ENCODE measurements at places on chromosomes 4 and X.

GRCh38 chr4:76765473-76766183 is 132.3 kb downstream of the SOWAHB start:
- DNase-seq, result no peak

GRCh38 chrX:39070009-39070408 is 268.8 kb downstream of the MID1IP1 start:
- no peak for DNase-seq

GRCh38 chr4:101178731-101179130 is 168.6 kb downstream of the PPP3CA start:
- DNase-seq, result no peak

DNA sequence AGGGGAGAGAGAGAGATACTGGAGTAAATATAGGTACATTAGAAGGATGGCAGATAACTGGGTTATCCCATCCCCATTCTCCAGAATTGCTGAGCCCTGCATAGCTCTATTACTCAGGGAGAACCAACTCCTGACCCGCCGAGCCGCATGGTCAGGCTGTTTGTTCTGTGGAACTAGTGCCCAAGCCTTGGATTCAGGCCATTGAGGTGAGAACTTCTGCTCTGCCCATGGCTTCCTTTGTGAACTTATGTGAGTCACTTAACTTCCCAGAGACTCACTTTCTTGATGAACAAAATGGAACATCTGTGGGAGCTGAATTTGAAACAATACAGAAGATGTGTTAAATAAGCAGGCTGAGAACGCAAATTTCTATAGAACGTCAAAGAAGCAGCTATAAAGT is 54.2 kb downstream of the SPATA18 start:
- DNase-seq, result no peak

- peak; percentile 45 for DNase-seq
Measured at GRCh38 chr4:8077181-8078108, 81.2 kb downstream of the ABLIM2 start.
